ENCODE measurements at places on chromosomes 12 and 14.

DNA sequence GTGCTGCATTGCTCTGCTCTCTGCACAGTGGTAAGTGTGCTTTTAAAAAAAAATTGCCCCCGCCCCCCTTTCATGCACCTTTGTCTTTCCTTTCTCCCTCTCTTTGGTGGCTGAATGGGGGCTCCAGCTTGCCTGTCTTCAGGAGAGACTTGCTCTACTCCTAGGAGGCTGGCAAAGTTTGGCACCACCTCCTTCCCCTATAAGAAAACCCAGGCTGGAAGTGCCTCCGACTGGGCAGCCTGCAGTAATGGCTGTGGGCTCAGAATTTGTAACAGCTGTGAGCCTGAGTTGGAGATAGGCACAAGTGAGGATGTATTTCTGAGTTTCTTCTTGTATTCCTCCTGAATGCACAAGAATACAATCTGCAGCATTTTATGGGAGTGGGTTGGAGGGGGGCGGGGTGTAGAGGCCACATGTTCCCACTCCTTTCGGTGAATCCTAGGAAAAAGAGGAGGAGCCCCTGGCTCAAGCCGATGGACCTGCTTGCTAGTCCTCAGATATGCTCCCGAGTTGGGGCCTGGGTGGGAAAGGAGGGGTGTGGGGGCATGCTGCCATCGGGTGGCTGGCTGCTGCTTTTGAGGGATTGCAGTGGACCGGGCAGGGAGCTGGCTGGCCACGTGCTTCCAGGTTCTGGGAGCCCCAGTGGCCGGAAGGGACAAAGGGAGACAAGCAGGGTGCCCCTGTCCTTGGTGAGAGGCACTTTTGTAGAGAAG, 124.3 kb downstream of the TSPAN9 start:
- DNase-seq, result no peak

- DNase-seq, result no peak
Observed at GRCh38 chr14:76277586-76278130, 98.3 kb upstream of the ESRRB start.

GRCh38 chr12:8662593-8662992, at the start of gene MFAP5:
MFAP5 (minus strand) TSS chr12:8662826; CDS start chr12:8662104, 722 bp downstream.
- no peak for DNase-seq

DNA sequence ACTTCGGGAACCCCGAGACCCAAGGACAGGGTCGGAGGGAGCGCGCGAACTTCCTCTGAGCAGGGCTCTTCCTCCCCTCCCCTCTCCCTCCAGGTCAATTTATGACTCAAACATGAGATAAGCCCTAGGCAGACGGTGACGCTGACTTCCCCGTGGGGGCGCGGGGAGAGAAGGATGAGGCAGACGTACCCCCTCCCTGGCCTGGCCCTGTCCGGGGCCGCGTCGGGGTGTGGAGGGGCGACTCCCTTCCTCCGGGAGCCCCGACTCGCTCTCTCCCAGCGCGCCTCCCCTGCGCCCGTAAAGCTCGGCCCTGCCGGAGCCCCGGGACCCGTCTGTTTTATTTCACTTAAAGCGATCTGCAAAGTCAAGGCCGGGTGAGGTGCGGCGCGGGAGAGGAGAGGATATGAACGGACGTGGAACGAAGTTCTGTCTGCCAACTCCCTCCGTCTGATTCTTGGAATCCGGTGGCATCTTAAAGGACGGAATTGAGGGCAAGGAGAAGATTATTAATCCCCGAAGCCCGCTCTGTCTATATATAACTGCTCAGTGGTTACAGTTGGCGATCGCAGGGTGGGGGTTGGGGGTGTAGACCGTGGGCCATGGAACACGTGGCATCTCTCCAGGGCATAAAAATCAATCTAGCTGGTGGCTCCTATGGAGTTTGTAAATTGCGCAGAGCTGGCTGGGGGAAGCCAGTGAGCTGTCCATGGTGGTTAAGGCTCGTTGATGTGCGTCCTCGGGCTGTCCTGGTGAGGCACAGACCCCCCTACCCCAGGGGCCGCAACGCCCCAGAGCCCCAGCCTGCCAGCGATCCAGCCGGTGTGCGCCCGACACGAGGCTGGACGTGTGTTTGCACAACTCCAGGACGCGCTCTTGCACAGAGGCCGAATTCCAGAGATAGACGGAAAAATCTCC, 2.9 kb upstream of the PTHLH start:
- no peak for DNase-seq

- no peak for DNase-seq
Observed at GRCh38 chr14:98955741-98956070, 316.3 kb downstream of the BCL11B start.

- DNase-seq, result no peak
Observed at GRCh38 chr14:94780536-94781399, 10.9 kb upstream of the GSC start.

All from Ammon's horn (tissue), 1 donor.